Naive thymus-derived CD8-positive, alpha-beta T cell (primary cell): ENCODE measurements at places on chromosomes 13 and 19.

- no peaks in the 10 kb centered on the region for H3K4me1 ChIP-seq
- no peak overlapping the region for H3K4me3 ChIP-seq
- no peak overlapping the region for H3K27ac ChIP-seq
- peaks cover 52% of the 10 kb centered on the region for H3K36me3 ChIP-seq
- H3K27me3 ChIP-seq = no peaks in the 10 kb centered on the region
Measured at GRCh38 chr19:57212109-57212508, 18.7 kb upstream of the AURKC start.

GRCh38 chr13:93882086-93882651 is 597.3 kb downstream of the DCT start:
- H3K27ac ChIP-seq = no peak overlapping the region
- H3K27me3 ChIP-seq = no peaks in the 10 kb centered on the region
- H3K36me3 ChIP-seq = no peaks in the 10 kb centered on the region
- no peaks in the 10 kb centered on the region for H3K4me1 ChIP-seq
- no peak overlapping the region for H3K4me3 ChIP-seq
- no peak for DNase-seq

GRCh38 chr19:2529473-2529918 is 53.6 kb downstream of the GADD45B start:
- H3K4me3 ChIP-seq = no peak overlapping the region
- peaks cover 2% of the 10 kb centered on the region for H3K36me3 ChIP-seq
- H3K4me1 ChIP-seq = peaks cover 14% of the 10 kb centered on the region
- no peak for DNase-seq

DNA sequence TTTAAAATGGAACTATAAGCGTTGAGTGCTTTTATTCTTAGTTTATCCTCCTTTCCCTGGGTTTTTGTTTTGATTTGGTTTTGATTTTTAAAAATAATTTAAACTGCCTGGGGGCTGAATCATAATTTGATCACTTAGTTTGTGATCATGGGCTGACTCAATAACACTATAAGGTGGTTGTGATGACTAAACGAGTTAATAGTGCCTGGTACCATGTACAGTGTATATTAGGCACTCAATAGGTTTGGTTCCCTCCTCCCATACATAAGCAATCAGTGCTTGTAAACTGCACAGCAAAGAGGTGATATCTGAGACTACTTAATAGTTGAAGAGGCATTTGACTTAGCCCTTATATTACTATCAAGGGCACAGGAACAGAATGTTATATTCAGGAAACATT is 200.9 kb upstream of the RFC3 start:
- no peak overlapping the region for H3K4me3 ChIP-seq
- no peaks in the 10 kb centered on the region for H3K36me3 ChIP-seq
- DNase-seq = no peak
- H3K4me1 ChIP-seq = no peaks in the 10 kb centered on the region
- H3K27ac ChIP-seq = no peak overlapping the region
- peaks cover 11% of the 10 kb centered on the region for H3K27me3 ChIP-seq

- no peaks in the 10 kb centered on the region for H3K36me3 ChIP-seq
- no peaks in the 10 kb centered on the region for H3K4me1 ChIP-seq
- H3K4me3 ChIP-seq = no peak overlapping the region
- no peak for DNase-seq
Measured at GRCh38 chr13:98325724-98326123, 148.7 kb upstream of the RNF113B start.

DNA sequence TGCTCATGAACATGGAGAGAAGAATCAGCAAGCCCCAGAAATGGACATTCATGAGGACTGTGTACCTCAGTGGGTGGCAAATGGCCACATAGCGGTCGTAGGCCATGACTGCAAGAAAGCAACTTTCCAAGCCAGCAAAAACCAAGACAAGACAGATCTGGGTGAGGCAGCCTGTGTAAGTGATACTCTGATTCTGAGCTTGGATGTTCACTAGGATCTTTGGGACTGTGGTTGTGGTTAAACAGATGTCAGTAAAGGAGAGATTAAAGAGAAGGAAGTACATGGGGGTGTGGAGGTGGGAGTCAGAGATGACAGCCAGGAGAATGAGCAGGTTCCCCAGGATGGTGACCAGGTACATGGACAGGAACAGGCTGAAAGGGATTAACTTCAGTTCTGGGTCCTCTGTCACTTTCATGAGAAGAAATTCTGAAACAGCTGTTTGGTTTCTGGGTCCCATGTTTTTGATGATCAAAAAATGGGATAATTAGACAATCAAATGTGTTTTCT is at the start of gene OR7G1:
OR7G1 (minus strand) TSS at position 457 of the 507 bp plus-strand sequence; CDS start at position 457, 0 bp downstream.
- no peak within 1 kb of the TSS for H3K4me3 ChIP-seq
- no peak for DNase-seq
- no peaks in the 10 kb centered on the region for H3K4me1 ChIP-seq
- peaks cover 23% of the 10 kb centered on the region for H3K27me3 ChIP-seq

DNA sequence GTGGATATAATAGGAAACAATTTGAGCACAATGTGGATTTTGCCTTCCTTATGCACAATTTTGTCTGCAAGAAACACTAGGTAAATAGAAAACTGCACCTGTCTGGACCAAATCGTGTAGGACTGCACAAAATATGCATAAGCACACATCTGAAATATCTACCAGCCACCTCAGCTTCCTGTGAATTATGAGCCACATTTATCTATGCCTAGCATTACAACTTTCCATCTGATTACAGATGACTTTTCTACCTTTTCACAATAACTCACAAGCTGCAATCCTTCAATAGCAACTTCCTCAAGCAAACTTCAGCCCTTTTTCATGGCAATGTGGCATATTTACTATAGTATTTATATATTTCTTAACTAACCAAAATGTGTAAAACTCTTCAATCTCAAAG is 5.7 kb upstream of the RFX2 start:
- no peak overlapping the region for H3K27ac ChIP-seq
- peaks cover 6% of the 10 kb centered on the region for H3K36me3 ChIP-seq
- DNase-seq = no peak
- H3K27me3 ChIP-seq = no peaks in the 10 kb centered on the region
- H3K4me1 ChIP-seq = peaks cover 2% of the 10 kb centered on the region
- H3K4me3 ChIP-seq = no peak overlapping the region

- H3K36me3 ChIP-seq = peaks cover 25% of the 10 kb centered on the region
- H3K27ac ChIP-seq = no peak overlapping the region
- peaks cover 36% of the 10 kb centered on the region for H3K27me3 ChIP-seq
- H3K4me1 ChIP-seq = peaks cover 36% of the 10 kb centered on the region
- no peak for DNase-seq
Measured at GRCh38 chr19:1445932-1446712, 3.8 kb upstream of the APC2 start.

GRCh38 chr19:8566855-8567254 is 10.4 kb downstream of the MYO1F start:
- no peaks in the 10 kb centered on the region for H3K27me3 ChIP-seq
- no peak for DNase-seq
- no peak overlapping the region for H3K4me3 ChIP-seq
- no peaks in the 10 kb centered on the region for H3K36me3 ChIP-seq

DNA sequence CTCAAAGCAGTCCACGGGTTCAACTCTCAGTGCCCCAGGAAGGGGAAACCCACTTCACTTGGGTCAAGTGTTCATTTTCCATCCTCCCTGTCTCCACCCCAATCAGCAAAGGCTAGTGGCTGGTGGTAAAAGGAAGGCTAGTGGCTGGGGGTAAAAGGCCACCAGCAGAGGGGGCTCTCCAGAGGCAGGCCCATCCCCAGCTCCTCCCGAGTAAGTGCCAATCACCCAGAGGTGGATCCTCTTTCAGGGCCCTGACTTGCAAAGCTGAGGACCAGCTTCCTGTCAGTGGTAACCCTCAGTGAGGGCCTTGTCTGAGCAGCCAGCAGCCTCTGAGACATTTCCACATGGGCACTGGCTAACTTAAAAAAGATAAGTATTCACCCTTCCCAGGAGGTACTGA is 22.0 kb upstream of the TPT1 start:
- no peak for DNase-seq
- peak overlapping the region; percentile 85 for H3K27ac ChIP-seq
- no peak overlapping the region for H3K4me3 ChIP-seq
- no peaks in the 10 kb centered on the region for H3K27me3 ChIP-seq
- peaks cover 11% of the 10 kb centered on the region for H3K36me3 ChIP-seq
- H3K4me1 ChIP-seq = peaks cover 48% of the 10 kb centered on the region

- H3K27ac ChIP-seq = no peak overlapping the region
- DNase-seq = no peak
- no peaks in the 10 kb centered on the region for H3K4me1 ChIP-seq
- H3K27me3 ChIP-seq = no peaks in the 10 kb centered on the region
- H3K4me3 ChIP-seq = no peak overlapping the region
Measured at GRCh38 chr13:71610876-71611275, 256.1 kb downstream of the DACH1 start.

GRCh38 chr13:98265692-98266551 is 88.9 kb upstream of the RNF113B start:
- H3K27me3 ChIP-seq = no peaks in the 10 kb centered on the region
- H3K4me1 ChIP-seq = no peaks in the 10 kb centered on the region
- no peak for DNase-seq
- H3K4me3 ChIP-seq = no peak overlapping the region

- H3K27me3 ChIP-seq = peaks cover 17% of the 10 kb centered on the region
- H3K4me3 ChIP-seq = no peak overlapping the region
- H3K27ac ChIP-seq = no peak overlapping the region
- H3K4me1 ChIP-seq = peaks cover 2% of the 10 kb centered on the region
Measured at GRCh38 chr19:44592451-44592890, 20.9 kb upstream of the IGSF23 start.

- peaks cover 34% of the 10 kb centered on the region for H3K4me1 ChIP-seq
- no peaks in the 10 kb centered on the region for H3K27me3 ChIP-seq
- H3K27ac ChIP-seq = peak overlapping the region; percentile 90
Measured at GRCh38 chr13:32737111-32737571, 150.9 kb downstream of the PDS5B start.

DNA sequence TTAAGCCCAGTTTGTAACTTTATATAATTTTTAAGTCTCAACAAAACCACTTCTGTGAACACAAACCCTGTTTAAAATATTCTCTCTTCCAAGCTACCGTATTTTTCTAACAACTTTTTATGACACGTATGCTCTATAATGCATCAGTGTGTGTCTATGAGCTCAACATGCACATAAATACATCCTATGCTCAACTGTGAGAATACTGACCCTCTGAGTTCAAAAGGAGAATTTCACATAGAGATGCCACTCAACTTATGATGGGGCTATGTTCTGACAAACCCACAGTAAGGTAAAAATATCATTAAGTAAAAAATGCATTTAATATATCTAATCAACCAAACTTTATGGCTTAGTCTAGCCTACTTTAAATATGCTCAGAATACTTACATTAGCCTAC is 1139.7 kb upstream of the SPRY2 start:
- no peak for DNase-seq
- H3K4me3 ChIP-seq = no peak overlapping the region
- H3K27me3 ChIP-seq = no peaks in the 10 kb centered on the region
- H3K36me3 ChIP-seq = no peaks in the 10 kb centered on the region

GRCh38 chr13:76213423-76213904 is 577.3 kb downstream of the LMO7 start:
- no peak overlapping the region for H3K4me3 ChIP-seq
- no peak overlapping the region for H3K27ac ChIP-seq
- DNase-seq = no peak

DNA sequence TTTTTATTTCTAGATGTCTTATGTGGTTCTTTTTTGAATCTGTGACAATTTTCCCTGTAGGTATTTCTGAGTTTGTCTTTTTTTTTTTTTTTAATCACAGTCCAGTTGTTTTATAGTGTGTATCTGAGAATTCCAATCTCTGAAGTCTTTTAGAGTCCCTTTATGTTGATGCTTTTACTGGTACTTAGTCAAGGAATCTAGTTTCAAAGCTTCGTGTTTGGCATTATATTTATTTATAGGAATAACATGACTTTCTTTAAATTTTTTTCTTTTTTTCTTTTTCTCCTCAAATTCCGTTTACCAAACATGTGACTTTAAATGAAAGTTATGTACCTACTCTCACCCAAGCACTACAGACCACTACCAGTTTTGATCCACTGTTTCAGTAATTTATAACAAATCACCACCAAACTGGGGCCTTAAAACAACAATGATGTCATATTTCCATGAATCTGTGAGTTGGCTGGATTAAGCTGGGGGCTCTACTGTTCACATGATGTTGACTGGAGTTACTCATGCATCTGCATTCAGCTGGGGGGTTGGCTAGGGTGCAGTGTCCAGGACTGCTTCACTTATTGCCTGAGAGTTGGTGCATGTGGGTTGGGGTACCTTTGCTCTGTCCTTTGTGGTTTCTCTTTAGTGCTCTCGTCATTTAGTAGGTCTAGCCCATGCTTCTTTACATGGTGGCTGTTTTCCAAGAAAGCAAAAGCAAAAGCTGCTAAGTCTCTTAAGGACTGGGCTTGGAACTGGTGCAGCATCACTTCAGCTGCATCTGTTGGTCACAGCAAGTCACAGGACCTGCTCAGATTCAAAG is 22.3 kb downstream of the KCTD4 start:
- no peak overlapping the region for H3K27ac ChIP-seq
- no peaks in the 10 kb centered on the region for H3K27me3 ChIP-seq
- no peak overlapping the region for H3K4me3 ChIP-seq
- DNase-seq = no peak
- peaks cover 27% of the 10 kb centered on the region for H3K4me1 ChIP-seq

DNA sequence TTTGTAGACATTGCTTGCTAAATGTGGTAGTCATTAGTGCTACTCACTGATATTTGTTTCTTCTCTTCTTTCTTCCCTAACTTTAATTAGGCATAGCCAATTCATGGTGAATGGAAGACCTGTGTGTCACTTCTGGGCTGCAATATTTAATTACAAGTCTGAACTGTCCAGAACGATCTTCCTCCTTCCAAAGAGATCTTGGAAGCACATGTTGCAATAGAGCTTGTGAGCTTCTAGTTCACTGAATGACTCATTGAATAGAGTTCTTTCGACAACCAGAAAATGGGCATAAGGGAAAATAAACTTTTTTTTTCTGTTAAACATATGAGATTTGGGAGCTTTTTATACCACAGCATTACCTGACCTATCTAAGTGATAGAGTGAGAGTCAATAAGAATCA is 1264.6 kb downstream of the PCDH9 start:
- DNase-seq = no peak
- H3K36me3 ChIP-seq = no peaks in the 10 kb centered on the region
- H3K27me3 ChIP-seq = no peaks in the 10 kb centered on the region
- H3K4me3 ChIP-seq = no peak overlapping the region

DNA sequence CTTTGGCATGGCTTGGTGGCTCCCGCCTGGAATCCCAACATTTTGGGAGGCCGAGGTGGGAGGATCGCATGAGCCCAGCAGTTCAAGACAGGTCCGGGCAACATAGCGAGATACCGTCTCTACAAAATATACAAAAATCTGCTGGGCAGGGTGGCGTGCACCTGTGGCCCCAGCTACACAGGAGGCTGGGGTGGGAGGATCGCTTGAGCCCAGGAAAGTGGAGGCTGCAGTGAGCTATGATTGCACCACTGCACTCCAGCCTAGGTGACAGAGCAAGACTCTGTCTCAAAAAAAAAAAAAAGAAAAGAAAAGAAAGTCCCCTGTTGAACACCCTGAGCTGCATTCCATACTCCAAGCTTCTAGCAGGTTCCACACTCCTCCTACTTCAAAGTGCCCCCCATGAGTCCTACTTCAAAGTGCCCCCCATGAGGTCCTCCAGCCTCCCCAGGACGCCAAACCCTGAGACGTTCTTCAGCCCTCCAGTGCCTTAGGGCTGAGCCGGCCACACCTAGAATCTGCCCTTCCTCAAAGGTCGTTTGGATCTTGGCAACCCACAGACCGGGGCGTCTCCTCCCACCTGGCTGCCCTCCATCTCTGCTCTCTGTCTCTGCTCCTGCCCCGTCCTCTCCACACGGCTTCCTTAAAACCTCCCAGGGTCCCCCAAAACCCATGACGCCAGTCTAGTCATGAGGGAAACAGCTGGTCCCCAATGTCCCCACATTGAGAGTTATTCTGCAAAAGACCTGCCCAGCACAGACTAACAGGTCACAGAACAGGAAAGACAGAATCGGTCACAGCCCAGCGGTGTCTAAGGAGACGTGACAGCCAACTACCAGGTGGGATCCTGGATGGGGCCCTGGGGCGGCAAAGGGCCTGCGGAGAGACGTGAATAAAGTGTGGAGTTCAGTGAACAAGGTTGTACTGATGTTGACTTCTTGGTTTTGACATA is 4.8 kb downstream of the TJP3 start:
- no peak overlapping the region for H3K27ac ChIP-seq
- peaks cover 2% of the 10 kb centered on the region for H3K27me3 ChIP-seq
- H3K36me3 ChIP-seq = no peaks in the 10 kb centered on the region
- no peaks in the 10 kb centered on the region for H3K4me1 ChIP-seq
